ENCODE measurements at places on chromosomes 6 and 20.

GRCh38 chr6:157964100-157964499, 17.6 kb upstream of the SYNJ2 start:
- peak; percentile 37 for DNase-seq

GRCh38 chr6:160733050-160733646, 31.1 kb downstream of the PLG start:
- peak; percentile 53 for DNase-seq

GRCh38 chr6:160300076-160300695, 41.6 kb upstream of the SLC22A2 start:
- no peak for DNase-seq

- no peak for DNase-seq
These were observed 476.6 kb upstream of the MARCKS start for GRCh38 chr6:113380591-113380990.

- DNase-seq = no peak
These were observed 189.7 kb downstream of the COL9A1 start for GRCh38 chr6:70113171-70113570.

DNA sequence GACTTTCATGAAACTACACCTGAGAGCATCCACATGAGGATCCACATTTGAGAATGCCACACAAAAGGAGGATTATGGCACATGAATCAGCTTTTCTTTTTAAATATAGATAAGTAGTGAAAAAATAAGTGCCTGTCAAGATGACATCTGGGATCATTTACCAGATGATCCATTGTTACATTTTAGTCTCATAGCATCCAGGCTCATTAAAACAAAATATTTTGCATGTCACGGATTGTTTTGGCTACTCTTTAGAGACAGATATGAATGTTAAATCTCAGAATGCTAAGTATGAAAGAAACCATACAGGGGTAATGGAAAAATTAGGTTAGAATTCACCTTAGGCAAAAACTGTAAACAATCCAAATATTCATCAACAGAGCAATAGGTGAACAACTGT, 66.7 kb downstream of the MYO6 start:
- DNase-seq = peak; percentile 44

DNA sequence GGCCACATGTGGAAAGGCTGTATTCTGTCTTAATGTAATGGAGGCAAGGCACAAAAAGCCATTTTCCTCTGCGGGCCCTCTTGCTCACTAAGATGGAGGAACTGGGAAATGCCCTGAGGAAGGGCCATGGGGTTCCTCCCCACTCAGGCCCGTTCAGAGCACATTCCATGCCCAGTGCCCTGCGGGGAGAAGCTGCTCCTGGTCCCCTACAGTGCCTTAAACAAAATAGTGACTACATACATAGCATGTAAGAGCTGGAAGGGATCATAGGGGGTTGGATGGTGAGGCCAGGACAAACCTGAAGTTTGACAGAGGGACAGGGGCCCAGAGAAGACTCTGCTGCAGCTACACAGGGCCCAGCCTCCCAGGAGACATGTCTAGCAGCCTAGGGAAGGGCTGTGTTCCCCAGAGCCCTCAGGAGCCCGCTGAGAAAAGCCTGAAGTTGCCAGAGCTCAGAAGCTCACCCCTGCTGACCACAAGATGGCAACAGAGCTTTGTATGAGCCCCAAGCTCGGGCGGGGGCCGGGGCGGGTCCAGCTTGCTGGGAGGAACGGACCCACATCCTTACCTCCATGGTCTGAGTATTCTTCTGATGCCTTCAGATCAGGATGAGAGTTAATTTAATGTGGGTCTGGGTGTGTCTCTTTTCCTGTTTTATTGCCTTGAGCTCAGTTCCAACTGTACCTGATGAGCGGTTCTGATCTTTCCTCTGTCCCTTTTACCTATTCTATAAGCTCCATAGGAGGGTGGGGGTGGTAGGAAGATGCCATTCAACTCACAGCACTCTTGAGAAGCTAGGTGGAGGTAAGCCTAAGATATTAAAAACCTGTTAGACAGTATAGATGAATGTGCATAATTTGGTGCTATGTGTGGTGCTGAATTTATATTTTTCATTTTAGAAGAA, 242.9 kb downstream of the CDC5L start:
- peak; percentile 74 for DNase-seq

- DNase-seq = no peak
These were observed 105.7 kb upstream of the LGSN start for GRCh38 chr6:63425493-63425892.

DNA sequence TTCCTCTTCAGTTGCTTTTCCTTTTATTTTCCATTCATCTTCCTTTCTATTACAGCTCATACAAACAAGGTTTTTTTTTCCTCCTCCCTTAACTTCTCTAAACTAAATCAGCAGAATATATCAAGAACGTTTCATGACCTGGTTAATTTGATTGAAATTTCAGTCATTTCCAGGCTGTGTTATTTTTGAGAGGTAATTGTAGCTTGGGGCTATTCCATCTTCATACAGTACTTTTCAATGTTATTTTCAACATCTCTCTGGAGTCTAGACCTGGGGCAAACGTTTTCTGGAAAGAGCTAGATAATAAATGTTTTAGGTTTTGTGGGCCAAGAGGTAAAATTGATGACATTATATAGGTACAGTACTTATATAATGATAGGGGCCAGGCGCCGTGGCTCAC, 4.0 kb upstream of the SLC23A2 start:
- DNase-seq = no peak

DNA sequence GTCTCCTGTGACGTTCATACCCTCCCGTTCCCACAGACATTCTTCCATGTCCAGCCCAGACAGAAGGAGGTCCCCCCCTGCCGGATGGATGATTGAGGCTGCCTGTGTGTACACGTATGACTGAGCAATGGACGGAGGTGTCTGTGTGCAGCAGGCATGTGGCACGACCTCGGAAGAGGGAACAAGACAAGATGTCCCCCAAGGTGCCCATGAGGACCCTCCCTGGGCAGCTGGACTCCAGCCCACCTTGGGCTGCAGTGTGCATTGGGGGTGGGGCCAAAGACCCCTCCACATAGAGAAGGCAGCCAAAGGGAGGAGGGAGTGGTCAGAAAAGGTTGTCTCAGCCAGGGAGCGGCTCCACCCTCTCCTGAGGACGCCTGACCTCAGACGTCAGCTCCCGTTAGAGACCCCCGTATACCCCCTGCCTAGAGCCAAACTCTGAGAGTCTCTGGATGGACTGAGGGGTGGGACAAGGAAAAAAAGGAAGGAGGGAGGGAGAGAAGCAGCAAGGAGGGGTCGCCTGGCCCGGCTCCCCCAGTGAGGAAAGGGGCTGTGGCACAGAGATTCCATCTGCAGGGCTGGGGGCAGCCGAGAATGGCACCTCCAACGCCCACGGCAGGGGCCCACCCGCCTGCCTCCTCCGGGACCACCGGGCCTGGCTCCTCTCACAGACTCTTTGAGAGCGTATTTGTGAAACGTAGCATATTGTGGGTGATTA, 92.9 kb upstream of the BHLHE23 start:
- DNase-seq = no peak

GRCh38 chr20:23270382-23270911, 80.1 kb upstream of the NXT1 start:
- DNase-seq = peak; percentile 68

- DNase-seq = no peak
These were observed 31.6 kb downstream of the SRC start for GRCh38 chr20:37377346-37378081.

DNA sequence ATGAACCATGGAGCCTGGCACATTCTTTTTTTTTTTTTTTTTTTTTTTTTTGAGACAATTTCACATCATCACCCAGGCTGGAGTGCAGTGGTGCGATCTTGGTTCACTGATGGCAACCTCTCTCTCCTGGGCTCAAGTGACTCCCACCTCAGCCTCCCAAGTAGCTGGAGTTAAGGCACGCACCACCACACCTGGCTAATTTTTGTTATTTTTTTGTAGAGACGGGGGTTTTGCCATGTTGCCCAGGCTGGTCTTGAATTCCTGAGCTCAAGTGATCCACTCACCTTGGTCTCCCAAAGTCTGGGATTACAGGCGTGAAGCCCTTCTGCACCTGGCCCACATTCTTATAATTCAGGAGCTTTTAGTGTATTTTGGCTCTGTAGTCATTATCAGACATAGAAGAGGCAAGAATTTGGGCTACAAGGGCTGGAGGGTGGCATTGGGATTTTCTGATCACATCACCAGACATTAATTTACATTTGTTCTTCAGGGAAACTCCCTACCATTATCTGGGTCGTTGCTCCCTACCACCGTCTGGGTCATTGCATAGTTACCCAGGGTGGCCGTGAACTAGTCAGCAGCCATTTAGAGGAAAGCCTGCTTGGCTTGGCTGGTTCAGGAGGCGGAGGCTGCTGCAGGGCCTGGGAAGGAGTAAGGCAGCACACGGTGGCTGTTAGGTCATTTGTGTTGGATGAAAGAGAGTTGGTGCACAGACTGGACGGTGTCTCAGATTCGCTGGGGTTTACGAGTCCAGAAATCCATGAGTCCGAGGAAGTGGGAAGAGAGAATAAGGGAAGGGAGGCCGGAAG, 17.6 kb downstream of the ARID1B start:
- DNase-seq = no peak

- DNase-seq = no peak
These were observed 1.7 kb downstream of the ADRM1 start for GRCh38 chr20:62304331-62305148.

DNA sequence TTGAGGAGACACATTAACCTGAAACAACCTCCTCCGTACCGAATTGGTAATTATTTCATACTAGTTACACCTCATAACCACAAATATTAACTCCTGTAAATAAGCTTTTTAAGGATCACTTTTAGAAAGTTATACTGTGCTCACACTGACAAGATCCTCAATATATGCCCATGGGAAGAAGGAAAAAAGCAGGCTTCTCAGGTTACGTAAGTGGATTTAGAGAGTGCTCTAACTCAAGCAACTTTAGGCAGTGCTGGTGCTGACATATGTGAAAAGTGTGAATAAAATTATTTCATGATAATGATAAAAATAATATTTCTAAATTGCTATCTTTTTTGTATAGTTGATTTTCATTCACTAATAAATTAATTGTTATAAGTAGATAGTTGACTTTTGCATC, 76.1 kb downstream of the PRKN start:
- DNase-seq = no peak

DNA sequence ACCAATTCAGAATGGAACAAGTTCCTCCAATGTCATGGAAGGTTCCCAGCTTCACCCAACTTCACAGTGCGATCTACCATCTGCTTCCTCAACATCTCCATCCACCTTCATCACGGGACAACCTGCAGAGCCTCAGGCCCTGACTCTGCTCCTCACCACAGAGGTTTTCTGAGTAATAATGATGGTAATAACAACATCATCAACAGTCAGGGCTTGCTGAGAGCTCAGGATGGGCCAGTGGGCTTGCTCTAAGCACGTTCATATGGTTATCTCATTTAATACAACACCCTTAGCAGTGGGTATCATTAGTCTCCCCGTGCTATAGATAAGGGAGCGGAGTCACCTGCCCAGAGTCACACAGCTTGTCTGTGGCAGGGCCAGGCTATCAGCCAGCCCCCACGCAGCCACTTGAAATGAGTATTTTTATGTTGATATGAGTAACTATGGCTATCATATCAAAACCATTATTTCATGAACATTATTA, 38.6 kb downstream of the PREX1 start:
- DNase-seq = no peak

DNA sequence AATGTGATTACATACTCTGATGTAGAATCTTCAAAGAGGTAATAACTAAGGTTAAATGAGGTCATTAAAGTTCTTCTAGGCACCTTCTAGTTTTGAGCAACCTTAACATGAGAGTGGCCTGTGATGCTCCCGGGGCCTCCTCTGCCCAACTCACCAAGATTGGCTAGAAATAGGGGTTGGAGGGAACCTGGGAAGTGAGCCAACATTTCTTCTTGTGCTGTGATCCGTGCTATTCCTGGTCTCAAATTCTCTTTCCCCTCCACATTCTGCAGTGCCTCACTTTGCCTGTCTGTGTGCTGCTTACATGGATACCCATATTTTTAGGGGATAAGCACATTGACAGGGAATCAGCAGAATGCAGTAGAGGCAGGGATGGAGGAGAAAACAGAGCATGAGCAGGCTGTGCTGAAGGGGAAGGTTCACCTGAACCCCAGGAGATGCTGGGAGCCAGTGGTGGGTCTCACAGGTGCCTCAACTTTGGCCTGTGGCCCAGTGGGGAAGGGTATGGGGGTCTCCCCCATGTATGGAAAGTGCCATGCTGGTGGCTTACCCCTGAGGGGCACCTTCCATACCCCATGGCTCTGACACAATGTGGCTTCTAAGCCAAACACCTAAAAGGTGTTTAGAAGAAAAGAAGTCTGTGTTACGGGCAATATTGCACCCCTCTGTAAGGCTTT, 164.7 kb upstream of the CHD6 start:
- DNase-seq = no peak

DNA sequence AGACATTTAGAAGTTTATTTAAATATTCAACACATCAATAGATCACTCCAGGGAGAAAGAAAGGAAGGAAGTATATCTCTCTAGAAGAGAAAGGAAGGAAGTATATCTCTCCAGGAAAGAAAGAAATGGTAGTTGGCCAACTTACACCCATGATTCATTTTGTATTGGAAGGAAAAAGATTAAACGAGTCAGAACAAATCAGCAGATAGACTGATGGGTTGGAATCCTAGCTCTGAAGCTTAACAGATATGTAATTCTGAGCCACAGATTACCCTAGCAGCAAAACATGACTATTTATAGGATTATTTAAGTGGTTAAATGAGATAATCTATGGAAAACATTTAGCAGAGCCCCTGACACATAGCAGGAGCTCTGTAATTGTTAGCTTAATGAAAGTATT, 27.1 kb downstream of the COL12A1 start:
- DNase-seq = no peak

Data from fibroblast of skin of scalp (primary cell).